Activated CD4-positive, CD25-positive, alpha-beta regulatory T cell treated with anti-CD3 and anti-CD28 coated beads, Interleukin-2, amount 50 U/mL, for 72 hours (primary cell): ENCODE measurements at places on chromosomes 11 and 22.

GRCh38 chr11:15367695-15368094 is 253.0 kb downstream of the INSC start:
- DNase-seq, result no peak

DNA sequence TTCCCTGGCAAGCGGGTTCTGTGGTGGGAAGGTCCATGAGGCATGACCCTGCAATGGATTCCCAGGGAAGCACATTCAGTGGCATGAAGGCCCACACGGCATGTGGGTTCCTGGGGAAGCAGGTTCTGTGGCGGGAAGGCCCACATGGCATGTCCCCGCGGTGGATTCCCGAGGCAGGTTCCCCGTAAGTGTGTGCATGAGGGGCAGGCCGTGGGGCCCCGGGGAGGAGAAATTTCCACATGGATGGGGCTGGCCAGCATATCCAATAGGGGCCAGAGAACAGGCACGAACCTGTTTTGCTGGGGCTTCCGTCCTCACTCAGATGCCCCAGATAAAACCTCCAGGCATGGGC is 83.7 kb downstream of the PHF21B start:
- no peak for DNase-seq

DNA sequence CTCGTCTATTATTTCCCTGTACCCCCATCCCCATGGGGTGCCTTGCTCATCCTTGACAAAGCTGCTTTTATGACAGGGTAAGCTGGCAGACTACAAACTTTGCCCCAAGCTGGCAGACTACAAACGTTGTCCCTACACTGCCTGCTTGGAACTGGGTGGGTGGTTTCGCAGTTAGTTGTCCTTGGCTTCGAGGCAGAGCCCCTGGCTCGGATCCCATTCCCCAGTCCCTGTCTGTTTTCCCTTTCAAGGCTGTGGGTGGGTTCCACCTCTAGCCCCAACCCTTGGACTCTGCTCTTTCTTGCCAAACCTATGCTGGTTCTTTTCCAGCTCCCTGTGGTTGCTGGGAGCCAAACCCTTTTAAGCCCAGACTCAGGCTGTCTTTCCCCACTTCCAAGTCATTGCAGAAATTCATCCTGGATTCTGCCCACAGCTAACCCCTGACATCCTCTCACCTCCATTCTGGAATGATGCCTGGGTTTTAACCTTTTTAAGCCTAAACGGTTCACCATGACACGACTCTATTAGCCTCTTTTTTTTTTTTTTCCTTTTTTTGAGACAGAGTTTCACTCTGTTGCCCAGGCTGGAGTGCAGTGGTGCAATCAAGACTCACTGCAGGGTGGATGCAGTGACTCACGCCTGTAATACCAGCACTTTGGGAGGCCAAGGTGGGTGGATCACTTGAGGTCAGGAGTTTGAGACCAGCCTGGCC is 9.2 kb upstream of the RBM14 start:
- no peak for DNase-seq

GRCh38 chr11:100192181-100192580 is 494.9 kb upstream of the ARHGAP42 start:
- no peak for DNase-seq

DNA sequence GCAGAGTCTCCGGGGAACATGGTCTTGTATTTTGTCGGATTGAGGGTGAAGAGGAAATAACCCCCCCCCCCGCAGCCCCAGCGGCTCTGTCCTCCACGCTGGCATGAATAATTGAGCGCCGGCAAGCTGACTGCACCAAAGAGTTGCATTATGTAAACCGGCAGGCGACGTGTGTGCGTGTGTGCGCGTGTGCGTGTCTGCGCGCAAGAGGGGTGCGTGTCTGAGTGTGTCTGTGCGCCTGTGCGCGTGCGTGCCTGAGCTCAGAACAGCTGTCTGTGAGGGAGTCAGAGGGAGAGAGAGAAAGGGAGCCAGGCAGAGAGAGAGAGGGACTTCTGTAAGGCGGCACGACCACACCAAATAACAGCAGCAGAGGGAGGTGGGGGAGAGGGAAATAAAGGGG is 94.4 kb downstream of the SCN3B start:
- no peak for DNase-seq

DNA sequence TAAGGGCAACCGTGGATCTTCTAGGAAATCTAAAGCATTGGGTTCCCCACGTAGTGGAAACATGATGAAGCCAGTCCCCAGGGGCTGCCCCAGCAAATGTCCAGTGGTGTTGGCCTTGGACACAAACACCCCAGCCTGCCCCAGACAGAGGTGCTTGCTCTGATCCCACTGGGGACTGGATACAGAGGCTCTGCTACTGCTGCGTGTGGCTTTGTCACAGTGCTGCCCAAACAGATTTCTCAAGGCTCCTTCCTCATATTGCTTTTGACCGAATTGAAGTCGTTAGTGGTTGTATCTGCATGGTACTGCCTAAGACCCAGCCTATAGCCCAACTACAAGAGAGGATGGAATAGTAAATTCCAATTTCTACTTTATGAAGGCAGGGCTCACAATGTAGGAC is 40.1 kb upstream of the CD44 start:
- DNase-seq, result no peak

- peak; percentile 29 for DNase-seq
Measured at GRCh38 chr11:2092464-2092910, 46.7 kb downstream of the IGF2 start.

GRCh38 chr22:48459859-48460823 is 1367.5 kb downstream of the BRD1 start:
- no peak for DNase-seq

GRCh38 chr22:49553076-49553475 is 274.6 kb downstream of the BRD1 start:
- no peak for DNase-seq

DNA sequence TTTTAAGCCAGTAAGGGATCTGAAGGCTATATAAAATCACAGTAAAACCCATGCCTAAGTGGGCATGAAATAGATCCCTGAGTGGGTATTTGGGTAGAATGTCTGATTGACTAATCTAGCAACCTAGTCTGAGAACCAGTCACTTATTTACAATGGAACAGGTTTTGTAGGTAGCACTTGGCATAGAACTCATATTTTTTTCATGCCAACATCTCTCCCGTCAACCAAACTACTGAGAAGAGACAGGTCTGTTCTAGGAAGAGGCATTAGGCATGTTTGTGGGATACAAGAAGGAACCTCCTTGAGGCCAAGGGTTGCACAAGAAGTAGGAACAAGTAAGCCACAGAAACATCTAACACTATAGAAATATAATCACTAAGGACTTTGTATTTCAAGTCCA is 840.4 kb upstream of the TENM4 start:
- DNase-seq, result no peak

GRCh38 chr11:75445315-75445953 is 12.4 kb upstream of the KLHL35 start:
- DNase-seq, result peak; percentile 80
